ENCODE measurements at places on chromosomes 1 and 21.

DNA sequence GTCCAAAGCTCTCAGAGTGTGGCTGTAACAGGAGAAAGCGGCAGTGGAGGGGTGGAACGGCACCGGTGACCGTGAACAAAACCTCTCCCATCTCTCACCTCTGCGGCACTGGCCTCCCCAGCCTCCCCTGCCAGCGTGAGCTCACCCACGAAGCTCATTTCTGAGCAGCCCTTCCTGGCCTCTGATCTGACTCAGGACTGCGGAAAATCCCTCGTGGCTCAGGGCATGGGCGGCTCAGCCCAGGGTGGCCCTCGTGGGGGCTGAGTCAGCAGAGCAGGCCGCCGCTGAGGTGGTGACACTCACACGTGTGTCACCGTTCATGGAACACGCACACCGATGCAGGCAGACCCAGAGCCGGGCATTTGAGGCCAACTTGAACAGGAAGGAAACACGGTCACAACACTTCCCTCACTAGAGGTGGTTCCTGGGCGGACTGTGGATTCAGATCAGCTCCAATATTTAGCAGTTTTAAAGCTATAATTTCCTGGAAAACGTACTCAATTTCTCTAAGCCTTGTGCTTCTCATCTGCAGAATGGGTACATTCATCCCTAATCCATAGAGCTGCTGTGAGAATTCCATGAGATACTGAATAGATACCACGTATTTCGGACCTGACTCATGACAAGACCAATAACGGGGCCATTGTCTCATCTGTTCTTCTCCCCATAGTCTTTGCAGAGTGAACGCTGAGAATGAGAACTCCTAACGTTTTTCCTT is 115.0 kb upstream of the TMPRSS2 start:
- no peak for DNase-seq

DNA sequence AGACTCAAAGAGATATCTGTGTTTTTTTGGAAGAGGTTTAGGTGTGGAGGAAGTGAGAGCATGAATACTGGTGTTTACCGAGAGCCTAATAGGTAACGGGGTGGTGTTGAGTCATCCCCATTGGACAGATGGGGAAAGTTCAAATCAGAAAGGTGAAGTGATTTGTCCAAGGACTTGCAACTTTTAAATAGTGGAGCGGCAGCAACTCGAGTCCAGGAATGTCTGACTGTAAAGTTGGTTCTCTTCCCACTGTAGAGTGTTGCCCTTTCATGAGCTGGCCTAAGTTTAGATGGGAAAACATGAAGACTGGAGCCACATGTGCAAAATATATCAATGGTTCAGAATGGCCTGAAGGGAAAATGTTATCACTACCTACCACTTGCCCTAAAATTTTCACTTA is 125.7 kb downstream of the LYPLAL1 start:
- no peak for DNase-seq

GRCh38 chr1:100528871-100529270 is 9.1 kb upstream of the GPR88 start:
- DNase-seq, result no peak

GRCh38 chr1:179857009-179857408 is 20.6 kb downstream of the TOR1AIP2 start:
- no peak for DNase-seq

All from NCI-H146 (cell line).